ENCODE measurements at places on chromosomes 3 and 15. TPM values are rescaled to one million over a fixed set of nuclear protein-coding genes. Genes with fewer than 3 reads are reported as not detected.

DNA sequence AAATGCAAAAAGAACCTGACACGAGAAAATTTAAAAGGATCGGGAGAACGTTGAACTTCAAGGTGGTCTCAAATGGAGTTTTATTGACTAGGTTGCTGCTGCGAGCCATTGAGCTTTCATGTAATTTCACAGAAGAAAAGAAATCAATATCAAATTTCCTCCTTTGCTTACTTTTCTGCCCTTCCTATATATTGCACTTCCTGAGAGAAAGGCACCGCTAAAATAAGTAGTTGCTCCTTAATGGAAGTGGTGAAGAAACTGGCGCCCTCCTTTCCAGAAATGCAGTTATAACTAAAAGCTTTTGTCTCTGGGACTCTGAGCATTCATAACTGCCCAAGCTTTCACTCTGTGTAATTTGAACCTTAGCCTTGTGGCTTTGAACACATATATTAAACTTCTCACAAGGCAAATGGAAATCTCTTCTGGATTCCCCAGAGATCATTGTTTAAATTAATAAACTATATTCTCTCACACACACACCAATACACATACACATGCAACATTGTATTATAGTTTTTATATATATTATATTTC, 13.4 kb downstream of the EID1 start:
- H3K27me3 ChIP-seq, result no peaks in the 10 kb centered on the region
- H3K27ac ChIP-seq, result peak overlapping the region; percentile 13

The DPPA4 gene
- total RNA-seq, result not detected

The GP9 gene
- total RNA-seq, result not detected

The FAM131A gene
- total RNA-seq, result 40.5 TPM

GRCh38 chr3:159763602-159764489, 224.8 kb upstream of the IL12A start:
- peak; percentile 29 for DNase-seq
- H3K27me3 ChIP-seq, result no peaks in the 10 kb centered on the region
- peaks cover 41% of the 10 kb centered on the region for H3K4me1 ChIP-seq
- H3K4me3 ChIP-seq, result peak overlapping the region; percentile 52
- no peaks in the 10 kb centered on the region for H3K36me3 ChIP-seq

DNA sequence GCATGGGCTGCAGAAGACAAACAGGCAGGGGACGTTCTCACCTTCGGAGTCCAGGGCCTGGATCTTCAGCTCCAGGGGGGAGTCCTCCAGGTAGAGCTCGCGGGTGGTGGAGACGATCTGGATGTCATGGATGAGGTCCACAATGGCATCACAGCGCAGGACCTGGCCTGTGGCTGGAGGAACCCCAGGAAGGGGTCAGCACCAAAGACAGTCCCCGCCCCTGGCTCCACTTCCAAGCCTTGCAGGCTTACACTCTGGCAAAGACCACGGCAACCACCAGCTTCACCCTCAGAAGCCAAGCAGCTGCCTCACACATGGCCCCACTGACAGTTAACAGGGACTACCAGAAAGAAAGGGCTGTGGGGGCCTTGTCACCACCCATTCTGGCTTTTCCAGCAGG, 22.8 kb downstream of the NUP210 start:
- H3K4me3 ChIP-seq, result no peak overlapping the region
- H3K27me3 ChIP-seq, result no peaks in the 10 kb centered on the region
- no peak overlapping the region for H3K27ac ChIP-seq
- H3K36me3 ChIP-seq, result no peaks in the 10 kb centered on the region
- no peak for DNase-seq

The CDCP1 gene
- 3.0 TPM for total RNA-seq

The CCDC33 gene
- total RNA-seq, result not detected

The ZNF385D gene
- 2.7 TPM for total RNA-seq

DNA sequence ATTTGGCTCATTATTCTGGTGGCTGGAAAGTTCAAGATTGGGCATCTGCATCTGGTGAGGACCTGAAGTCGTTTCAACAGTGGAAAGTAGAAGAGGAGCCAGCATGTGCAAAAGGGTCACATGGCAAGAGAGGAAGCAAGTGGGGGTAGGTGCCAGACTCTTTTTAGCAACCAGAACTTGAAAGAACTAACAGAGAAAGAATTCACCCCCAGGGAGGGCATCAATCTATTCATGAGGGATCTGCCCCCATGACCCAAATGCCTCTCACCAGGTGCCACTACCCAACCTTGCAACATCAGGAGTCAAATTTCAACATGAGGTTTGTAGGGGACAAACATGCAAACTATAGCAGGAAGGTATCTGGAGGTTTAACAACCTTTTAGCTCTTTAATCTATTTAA, 10.3 kb upstream of the RYK start:
- no peaks in the 10 kb centered on the region for H3K36me3 ChIP-seq
- no peak for DNase-seq
- H3K4me3 ChIP-seq, result no peak overlapping the region

The GOLGA8M gene
- total RNA-seq, result 5.9 TPM

The CCR8 gene
- total RNA-seq, result not detected

DNA sequence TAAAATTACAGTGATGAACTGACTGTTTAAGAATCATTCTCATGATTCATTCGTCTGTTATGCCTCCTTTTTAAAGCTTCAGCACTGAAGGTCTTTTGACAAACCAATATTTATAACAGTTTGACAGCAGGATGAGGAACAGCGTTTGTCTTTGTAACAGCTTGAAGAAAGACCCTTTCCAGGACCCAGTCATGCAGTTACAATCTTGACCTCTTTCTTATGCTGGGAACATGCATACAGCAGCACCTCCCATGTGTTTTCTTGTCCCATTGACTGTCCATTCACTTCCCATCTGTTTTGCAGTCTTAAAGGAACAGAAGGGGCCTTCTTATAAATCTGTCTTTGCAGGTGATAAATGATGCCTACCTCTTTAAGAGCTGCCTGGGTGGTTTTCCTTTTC, 87.2 kb downstream of the OPA1 start:
- H3K4me1 ChIP-seq, result no peaks in the 10 kb centered on the region
- no peak overlapping the region for H3K4me3 ChIP-seq
- H3K27ac ChIP-seq, result no peak overlapping the region
- H3K27me3 ChIP-seq, result no peaks in the 10 kb centered on the region
- no peaks in the 10 kb centered on the region for H3K36me3 ChIP-seq
- no peak for DNase-seq

DNA sequence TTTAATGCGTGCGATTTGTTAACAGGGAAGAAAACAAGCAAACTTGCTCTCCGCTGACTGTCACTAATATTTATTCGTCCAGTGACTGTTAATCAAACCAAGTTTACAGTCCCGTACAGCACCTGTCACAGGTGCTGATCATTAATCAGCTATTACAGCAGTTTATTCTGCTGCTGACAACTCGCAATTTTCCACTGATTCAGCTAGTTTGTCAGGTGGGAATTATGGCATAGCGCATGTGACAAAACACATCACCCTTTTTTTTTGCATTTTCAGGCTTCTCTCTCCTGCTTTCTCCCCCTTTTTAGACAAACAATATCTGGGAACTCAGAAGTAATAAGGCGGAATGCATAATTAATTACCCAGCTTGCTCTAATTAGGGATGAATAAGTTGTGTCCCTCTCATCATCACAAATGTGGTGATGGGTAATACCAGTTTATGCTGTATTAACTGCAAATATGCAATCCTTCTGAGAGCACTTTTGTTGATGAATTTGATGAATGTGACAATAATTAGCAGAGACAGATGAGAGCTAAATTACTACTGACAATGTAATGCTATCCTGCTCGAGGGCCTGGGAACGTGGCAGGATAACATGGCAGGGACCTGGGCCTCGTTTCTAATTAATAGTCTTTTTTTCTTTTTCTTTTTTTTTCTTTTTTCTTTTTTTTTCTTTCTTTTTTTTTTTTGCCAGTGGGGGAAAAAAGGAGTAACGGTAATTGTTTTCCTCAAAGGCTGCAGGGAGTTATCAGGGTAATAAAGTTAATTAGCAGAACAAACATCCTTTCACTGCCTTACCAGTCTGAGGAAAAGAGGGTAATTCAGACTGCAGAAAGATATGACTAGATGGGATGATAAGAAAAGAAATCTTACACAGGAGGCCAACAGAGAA, 150.3 kb upstream of the SOX2 start:
- H3K4me3 ChIP-seq, result no peak overlapping the region
- H3K27ac ChIP-seq, result no peak overlapping the region
- no peaks in the 10 kb centered on the region for H3K27me3 ChIP-seq
- no peak for DNase-seq
- H3K36me3 ChIP-seq, result no peaks in the 10 kb centered on the region

The SLC51A gene
- total RNA-seq, result 0.30 TPM

DNA sequence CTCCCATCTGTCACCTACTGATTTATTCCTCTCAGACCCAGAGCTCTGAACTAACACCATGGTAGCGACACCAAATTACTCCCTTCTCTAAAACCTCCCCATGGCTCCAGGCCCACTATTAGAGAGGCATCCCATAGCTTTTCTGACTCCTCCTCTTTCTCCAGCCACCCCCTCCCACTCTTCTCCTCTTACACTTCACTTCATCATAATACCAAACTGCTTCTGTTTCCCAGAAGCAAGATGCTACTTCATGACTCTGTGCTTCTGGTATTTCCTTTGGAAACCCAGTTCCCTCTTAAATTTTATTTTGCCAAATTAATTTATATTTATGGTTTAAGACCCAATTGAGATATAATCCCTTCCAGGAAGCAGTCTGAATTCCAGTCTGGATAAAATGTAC, 465.1 kb upstream of the PDZRN3 start:
- no peak overlapping the region for H3K27ac ChIP-seq
- DNase-seq, result no peak
- no peaks in the 10 kb centered on the region for H3K36me3 ChIP-seq

GRCh38 chr3:9777694-9778021, 7.9 kb upstream of the CAMK1 start:
- DNase-seq, result no peak
- no peak overlapping the region for H3K27ac ChIP-seq
- H3K36me3 ChIP-seq, result no peaks in the 10 kb centered on the region
- no peaks in the 10 kb centered on the region for H3K27me3 ChIP-seq
- peaks cover 20% of the 10 kb centered on the region for H3K4me1 ChIP-seq

GRCh38 chr3:121690777-121691405, 30.2 kb upstream of the HCLS1 start:
- H3K27ac ChIP-seq, result no peak overlapping the region
- H3K27me3 ChIP-seq, result no peaks in the 10 kb centered on the region
- H3K4me3 ChIP-seq, result no peak overlapping the region
- peaks cover 1% of the 10 kb centered on the region for H3K4me1 ChIP-seq

DNA sequence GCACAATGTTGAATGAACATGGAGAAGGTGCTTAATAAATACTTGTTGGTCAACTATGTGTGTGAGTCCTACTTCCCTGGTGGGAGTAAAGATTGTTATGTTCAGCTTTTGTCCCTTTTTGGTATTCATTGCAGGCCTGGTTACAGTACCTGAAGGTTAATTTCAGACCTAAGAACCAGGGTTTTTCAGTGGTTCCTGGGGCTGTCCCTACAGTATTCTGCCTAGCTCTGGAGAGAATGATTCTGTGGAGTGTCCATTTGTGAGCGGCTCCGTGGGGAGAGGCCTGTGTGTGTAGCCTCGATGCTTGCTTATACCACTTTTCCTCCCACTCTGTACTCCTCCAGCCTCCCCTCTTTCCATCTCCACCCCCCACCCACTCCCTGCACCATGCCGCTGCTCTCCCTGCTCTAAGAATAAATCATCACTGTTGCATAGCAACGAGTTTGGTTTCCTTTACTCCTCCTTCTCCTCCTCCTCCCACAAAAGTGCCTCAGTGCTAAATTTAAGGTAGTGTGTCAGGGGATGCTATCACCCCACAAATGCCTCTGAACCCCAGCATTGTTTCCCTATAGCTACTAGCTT, 150.6 kb upstream of the ROPN1 start:
- no peak overlapping the region for H3K4me3 ChIP-seq
- DNase-seq, result no peak
- no peak overlapping the region for H3K27ac ChIP-seq
